ENCODE measurements at places on chromosomes 3 and 15.

- no peak for DNase-seq
Observed at GRCh38 chr3:143092191-143092590, 27.4 kb upstream of the CHST2 start.

- no peak for DNase-seq
Observed at GRCh38 chr3:13002398-13003124, 70.7 kb downstream of the IQSEC1 start.

DNA sequence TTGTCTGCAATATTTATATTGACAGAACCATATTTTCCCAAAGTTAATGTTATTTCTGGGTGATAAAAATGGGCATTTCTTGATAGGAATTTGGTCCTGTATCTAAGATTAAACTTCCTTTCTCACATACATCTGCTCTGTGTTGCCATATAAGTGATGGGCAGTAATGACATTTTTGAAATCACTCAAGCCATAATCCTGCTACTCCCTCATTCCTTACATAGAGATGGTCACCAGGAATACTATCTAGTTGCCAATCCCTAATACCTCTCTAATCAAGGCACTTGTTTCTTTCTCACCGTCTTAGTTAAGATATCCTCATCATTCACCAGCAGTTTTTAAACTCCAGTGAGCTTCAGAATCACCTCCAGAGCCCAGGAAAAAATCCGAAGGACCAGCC is 68.4 kb downstream of the FSIP1 start:
- no peak for DNase-seq

DNA sequence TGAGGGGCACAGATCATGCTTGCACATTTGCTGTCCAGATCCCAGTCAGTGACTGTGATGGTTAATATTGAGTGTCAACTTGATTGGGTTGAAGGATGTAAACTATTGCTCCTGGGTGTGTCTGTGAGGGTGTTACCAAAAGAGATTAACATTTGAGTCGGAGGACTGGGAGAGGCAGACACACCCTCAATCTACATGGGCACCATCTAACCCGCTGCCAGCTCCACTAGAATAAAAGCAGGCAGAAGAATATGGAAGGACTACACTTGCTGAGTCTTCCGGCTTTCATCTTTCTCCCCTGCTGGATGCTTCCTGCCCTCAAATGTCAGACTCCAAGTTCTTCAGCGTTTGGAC is 5.1 kb downstream of the GP9 start:
- no peak for DNase-seq

DNA sequence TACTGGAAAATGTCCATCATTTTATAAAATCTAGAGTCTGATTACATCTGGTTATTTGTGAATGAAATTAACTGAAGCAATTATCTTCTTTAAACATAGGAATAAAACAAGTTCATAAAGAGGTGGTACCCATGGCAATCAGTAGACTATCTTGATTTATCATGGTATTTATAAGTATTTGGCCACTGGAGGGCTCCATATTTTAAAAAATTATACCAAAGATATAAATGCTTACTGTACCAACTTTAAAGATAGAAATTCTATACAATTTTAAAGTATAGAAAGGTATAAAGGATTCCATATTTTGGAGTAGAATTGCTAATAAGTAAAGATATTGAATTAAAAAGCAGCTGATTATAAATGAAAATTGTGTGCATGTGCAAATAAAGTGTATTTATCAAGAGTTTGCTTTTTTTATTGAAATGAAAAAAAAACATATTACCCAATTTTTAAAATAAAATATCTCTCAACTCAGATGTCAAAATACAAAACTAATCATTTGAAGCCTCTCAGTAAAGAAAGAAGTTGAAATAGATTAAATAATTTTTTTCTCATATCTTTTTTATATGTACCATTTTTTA is 105.3 kb downstream of the BBX start:
- no peak for DNase-seq

DNA sequence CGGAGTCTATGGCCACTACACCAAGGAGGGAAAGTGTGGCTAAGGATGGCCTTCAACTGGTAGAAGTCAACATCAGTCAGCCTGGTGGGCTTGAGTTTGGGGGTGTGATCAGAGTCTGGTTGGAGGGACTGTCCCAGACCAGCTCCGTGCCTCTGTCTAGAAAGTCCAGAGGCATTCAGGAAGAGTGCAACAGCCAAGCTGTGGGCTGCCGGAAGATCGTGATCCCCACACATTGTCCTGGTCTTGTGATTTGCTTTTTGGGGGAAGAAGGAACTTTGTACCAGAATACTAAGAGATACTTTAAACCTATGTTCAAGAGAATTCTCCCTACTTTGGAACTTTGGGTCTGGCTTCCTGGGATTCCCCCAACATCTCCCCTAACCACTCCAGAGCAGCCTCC is 47.8 kb upstream of the VPS8 start:
- no peak for DNase-seq

- no peak for DNase-seq
Observed at GRCh38 chr3:179410331-179410730, 40.9 kb downstream of the GNB4 start.

DNA sequence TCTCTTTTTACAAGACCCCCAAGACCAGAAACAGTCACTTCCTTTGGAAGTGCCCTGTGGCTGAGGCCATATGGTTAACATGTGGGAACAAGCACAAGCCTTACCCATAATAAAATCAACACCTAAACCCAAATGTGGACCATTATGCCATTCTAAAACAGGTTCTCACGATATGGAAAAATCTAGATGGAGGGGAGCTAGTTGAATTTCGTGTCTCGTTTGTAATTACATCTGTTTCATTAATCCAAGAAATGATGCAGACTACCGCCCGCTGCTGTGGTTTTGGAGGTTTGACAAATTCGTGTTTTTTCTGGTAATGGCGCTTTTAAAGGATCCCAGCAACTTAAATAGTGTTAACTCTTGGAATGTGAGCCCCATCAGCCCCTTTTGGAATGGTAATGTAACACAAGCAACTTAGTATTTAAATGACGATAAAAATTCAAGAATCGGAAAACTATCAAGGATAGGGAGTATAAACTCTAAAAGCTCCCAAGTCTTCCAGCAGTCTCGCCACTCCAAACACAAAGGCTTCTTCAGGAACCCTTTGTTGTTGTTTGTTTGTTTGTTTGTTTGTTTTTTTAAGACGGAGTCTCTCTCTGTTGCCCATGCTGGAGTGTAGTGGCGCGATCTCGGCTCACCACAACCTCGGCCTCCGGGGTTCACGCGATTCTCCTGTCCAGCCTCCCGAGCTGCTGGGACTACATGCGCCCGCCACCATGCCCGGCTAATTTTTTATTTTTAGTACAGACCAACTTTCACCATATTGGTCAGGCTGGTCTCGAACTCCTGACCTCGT is 1.1 kb downstream of the CNBP start:
- no peak for DNase-seq

GRCh38 chr3:151224268-151224866 is 21.4 kb upstream of the GPR171 start:
- no peak for DNase-seq

- DNase-seq, result no peak
Observed at GRCh38 chr3:184816614-184817013, 4.6 kb downstream of the VPS8 start.

DNA sequence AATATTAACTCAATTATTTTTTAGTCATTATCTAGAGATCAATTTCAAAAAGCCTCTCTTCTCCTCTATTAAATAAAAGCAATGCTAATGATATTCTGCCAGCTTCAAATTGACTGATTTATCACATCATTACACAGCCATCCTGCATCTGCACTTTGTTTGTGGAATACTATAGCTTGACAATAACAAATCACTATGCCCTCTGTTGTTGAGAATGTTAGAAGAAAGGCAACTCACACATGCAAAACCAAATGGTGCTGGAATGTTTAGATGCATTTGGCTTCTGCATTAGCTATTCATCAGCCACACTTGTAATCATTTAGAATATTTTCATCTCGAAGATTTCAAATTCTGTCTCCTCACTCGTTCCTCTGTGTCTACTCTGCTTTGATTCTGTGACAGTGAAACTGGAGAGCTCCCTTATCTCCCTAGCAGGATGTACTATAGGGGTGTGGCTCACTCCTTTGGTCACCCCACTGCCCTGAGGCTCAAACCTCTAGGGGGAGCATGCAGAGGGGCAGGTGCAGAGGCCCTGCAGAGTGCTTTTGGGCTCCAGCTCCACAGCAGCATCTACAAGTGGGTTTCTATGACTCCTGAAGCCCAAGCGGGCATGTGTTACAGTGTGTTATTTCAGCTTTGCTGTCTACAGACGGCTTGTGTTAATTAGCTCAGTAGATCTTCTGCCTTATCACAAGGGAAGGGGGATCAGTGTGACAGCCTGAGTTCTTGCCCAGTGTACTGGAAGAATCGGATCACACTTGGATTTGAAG is 454.1 kb upstream of the BCHE start:
- no peak for DNase-seq

- no peak for DNase-seq
Observed at GRCh38 chr3:176780766-176781165, 416.5 kb downstream of the TBL1XR1 start.

- peak; percentile 17 for DNase-seq
Observed at GRCh38 chr15:56732135-56732885, 999 bp downstream of the ZNF280D start.

DNA sequence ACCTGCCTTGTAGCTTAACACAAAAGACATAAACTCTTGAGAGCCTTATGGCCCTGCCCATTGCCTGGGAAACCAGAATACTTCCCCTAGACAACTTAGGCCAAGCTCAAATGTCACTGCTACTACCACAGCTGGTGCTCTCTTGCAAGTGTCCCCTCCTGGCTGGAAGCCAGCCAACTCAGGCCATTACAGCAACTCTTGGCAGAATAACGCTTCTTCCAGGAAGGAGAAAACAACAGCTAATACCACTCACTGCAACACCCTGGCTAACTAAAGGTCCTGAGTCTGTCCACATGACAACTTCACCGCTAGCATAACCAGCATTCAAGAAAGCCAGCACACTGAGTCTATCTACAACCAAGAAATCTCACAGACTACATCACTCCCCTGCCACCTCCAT is 5.1 kb upstream of the B4GALT4 start:
- no peak for DNase-seq

DNA sequence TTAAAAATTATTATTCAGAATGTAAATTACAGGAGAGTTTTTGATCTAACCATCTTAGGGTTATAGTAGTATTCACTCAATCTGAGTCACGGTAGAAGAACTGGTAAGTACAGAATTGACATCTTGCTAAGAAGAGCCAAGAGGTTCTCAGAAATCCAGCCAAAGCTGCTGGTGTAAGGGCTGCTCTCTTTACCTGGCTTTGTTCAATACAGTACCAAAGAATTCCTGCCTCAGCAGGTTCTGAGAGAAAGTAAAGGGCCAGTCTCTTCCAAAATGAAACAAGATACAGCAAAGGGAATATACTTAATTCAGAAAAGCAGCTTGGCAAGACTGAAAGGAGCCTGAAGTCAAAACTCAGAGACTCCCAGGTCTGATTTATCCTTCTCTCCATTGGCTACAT is 193.1 kb downstream of the TNIK start:
- no peak for DNase-seq

GRCh38 chr3:168249550-168250414 is 154.1 kb upstream of the GOLIM4 start:
- DNase-seq, result peak; percentile 7

DNA sequence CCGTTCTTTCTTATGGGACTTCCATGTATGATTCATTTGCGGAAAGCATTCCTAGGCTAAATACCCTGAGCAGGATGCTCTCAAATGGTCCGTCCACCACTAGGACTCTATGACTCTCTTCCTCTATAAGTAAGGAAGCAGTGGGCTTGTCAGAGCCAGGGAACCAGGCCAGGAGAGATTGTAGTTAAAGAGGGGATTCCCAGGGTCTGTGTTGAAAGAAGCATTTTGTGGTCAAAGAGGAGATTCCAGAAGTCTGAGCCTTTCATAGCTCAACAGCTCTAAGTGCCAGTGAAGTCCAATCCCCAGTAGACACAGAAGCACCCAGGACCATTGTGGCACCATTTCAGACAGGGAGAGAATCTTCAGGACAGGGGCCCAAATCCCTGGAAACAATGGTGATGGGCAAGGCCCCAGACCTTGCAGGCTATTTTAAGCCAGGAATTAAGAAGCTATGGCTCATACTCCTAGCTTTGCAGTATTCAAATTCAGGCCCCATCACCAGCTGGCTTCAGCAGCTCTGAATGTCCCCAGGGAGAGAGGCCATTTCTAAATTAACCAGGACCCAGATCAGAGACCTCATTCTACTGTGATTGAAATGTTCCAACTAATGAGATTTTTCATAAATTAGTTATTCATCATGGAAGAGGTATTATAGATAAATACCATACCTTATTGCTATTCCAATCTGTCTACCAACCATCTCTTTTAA is 81.7 kb downstream of the CD47 start:
- no peak for DNase-seq

DNA sequence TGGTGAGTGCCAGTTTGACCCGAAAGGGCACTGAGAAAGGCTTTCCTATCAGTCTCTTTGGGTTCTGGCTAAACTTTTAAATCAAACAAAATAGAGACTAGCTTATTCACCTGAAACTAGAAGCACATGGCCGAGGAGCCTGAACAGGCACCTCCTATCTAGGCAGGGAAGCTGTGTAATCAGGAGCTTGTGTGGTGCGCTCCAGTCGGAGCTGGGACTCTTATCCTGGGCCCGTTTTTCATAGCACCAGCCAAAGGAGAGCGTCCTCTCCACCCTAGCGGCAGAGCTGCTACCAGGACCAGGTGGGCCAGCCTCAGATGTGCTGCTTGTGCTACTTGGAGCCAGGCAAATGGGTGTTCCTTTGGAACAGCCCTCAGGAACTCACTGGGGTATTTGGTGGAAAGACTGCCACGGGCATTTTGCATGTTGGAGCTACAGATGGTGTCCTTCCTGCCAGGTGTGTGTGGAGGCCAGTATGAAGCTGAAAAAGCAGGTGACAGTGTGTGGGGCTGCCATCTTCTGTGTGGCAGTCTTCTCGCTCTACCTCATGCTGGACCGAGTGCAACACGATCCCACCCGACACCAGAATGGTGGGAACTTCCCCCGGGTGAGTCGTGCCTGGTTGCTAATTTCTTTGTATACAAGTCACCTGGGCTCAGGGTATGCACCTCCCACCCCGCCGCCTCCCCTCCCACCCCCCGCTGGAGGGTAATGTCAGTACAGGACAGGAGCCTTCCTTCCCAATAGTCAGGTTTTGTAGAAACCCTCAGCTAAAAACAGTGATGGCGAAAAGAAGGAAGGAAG is 833 bp downstream of the MAN2A2 start:
- DNase-seq, result no peak

- no peak for DNase-seq
Observed at GRCh38 chr3:149340310-149340933, 7.0 kb upstream of the TM4SF18 start.

- DNase-seq, result no peak
Observed at GRCh38 chr3:140766465-140766864, 88.6 kb downstream of the TRIM42 start.

All from BJ (cell line).